WTC11 (cell line): ENCODE measurements at places on chromosomes 7 and 10. TPM values are rescaled to one million over a fixed set of nuclear protein-coding genes. Genes with fewer than 3 reads are reported as not detected.

TMEM273 gene
- total RNA-seq = 0.09 to 0.39 TPM (median 0.27 TPM) in 3 replicates

- DNase-seq = no peak
These were observed 27.7 kb downstream of the GBX1 start for GRCh38 chr7:151139791-151140190.

DNA sequence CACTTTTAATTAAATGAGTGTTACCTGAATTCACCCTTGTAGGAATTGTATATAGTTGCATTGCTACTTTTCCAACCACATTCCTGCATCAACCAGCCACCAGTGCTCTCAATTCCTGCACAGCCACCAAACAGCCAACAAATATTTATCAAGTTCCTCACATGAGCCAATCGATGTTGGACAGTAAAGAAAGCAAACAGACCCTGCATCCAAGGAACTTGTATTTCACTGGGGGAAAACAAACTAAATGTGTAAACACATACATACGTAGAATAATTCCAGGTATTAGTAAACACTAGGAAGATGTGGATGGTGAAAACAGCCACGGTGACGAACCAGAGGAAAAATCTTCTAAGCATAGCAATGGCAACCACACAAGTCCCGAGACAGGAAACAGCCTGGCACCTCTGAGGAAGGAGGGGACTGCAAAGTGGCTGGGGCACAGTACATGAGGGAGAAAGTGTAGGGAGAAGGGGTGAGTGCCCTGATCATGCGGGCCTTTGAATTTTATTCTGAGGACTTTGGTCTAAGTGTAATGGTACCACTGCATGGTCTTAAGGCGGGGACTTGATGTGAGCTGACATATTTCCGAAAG, 111.2 kb downstream of the XRCC2 start:
- no peak for DNase-seq

DNA sequence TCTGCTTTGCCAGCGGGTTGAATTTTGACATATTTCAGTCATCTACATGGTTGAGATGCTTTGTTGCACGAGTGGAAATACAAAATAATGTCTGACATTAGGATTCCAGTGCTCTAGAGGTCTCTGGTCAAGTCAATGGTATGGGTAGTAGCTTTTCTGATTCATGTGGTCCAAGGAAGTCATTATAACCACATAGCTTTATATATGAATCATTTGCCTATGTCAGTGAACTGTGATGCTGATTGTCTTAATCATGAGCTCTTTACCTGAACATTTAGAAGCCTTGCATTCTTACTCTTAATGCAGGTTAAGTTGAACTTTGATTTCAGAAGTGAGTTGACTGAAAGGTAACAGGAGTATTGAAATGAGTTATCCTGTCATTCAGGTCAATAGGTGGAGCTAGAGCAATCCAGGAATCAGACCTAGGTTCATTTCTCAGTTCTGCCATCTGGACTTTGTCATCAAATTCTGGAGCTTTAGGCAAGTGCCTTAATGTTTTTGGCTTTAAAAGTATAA, 3.3 kb downstream of the MAPK8 start:
- no peak for DNase-seq
